Retina (tissue), 1 donor: ENCODE measurements at places on chromosomes 1 and 21.
A peak's percentile ranks its signal among the peaks of the same experiment; 100 is the strongest.

DNA sequence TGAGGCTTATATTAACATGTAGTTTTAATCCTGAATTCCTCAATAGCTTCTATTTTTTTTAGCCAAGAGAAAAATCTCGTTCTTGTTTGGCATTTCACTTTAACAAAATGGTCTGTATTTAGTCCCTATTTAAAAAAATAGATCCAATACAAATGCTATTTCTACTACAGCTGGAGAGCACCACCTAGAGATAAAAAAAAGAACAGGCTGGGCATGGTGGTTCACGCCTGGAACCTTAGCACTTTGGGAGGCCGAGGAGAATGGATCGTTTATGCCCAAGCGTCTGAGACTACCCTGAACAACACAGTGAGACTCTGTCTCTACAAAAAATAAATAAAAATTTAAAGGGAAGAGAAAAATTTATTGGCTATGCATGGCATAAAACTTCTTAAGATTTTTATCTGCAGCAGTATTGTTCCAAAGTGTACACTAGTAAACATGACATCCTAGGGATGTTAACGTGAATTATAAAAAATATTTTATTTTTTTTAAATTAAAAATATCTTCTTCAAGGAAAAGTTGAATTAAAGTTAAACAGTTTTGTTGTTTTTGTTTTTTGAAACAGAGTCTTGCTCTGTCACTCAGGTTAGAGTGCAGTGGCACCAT lies 4.4 kb downstream of the ST7L start:
- DNase-seq = peak; percentile 3

- DNase-seq = no peak
These were observed 47.1 kb upstream of the ETS2 start for GRCh38 chr21:38758501-38759214.

DNA sequence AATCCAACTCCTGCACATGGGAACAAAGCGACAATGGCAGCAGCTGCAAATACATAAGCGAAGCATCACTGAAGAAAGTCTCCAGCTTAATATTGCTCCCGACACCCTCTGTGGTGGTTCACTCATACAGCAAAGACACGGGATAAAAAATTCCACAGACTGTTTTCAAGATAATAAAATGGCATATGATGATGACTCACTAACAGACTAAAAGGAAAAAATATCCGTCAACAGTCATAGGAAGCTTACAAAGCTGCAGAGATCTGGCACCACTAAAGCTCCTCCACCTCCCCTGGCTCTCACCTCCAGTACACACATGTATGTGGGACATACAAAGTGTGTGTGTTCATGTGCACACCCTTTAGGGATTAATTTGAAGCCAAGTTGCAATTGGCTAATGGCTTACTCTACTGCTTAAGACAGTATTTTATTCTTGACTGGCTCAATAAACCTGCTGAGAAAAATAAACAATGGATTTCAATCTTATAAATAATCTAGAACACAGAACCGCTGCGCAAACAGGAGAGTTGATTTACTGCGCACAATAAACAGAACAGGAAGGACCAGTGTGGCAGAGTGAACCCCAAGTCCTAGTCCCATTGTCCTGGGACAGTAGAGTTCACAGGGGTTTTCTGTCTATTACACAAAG lies 94.4 kb downstream of the SLC45A1 start:
- DNase-seq = no peak

- DNase-seq = no peak
These were observed 217.5 kb downstream of the FAF1 start for GRCh38 chr1:50742523-50742922.

- no peak for DNase-seq
These were observed 5.3 kb downstream of the HTR1D start for GRCh38 chr1:23211955-23212354.

DNA sequence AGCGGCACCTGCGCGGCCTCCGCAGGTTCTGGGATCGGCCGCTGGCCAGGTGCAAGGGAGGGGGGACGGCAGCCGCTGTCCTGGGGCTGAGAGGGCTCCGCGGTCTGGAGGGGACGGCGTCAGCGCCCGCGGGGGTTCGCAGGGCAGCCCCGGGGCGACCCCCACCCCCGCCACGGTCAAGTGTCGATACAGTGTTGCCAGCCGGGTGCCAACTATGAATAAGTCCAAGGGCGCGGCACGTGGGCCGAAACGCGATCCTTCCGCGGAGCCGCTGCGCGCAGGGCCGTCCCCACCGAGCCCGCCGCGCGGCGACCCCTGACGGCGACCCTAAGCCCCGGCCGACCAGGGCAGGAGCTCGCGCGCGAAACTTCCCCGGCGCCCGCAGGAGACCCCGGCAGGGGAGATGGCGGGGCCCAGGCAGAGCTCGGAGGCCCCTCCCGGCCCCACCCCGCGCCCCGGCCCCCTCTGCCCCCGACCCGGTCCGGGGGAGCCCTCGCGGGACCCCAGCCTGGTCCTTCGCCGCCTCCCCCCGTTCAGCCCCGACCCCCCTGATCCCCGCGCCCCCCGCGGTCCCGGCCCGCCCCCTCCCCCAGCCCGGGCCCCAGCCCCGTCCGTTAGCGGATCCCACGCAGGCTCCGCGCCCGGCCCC lies 586 bp upstream of the AGPAT3 start:
- peak; percentile 69 for DNase-seq

DNA sequence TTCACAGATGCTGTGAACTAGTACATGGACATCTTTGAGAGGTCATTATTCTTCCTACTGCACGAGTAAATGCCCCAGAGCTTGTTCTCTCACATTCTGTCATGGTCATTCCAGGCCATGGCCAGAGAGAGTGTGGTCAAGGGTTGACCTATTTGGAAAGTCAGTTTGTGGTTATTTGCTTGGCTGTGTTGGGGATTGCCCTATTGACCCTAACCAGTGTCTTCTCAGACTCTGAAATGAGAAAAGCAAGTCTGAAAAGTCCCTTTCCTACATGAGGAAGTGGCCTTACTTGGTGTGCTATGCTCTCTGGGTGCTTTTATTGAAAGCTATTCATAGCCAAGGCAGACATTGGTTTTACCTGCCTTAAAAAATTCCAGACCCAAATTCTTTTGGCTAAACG lies 26.6 kb downstream of the CLIC6 start:
- DNase-seq = no peak

- no peak for DNase-seq
These were observed 45.5 kb downstream of the NMNAT2 start for GRCh38 chr1:183372586-183373230.

- no peak for DNase-seq
These were observed 177.3 kb downstream of the CACNA1E start for GRCh38 chr1:181660621-181661020.

- no peak for DNase-seq
These were observed 197.7 kb downstream of the CRB1 start for GRCh38 chr1:197465528-197466327.

DNA sequence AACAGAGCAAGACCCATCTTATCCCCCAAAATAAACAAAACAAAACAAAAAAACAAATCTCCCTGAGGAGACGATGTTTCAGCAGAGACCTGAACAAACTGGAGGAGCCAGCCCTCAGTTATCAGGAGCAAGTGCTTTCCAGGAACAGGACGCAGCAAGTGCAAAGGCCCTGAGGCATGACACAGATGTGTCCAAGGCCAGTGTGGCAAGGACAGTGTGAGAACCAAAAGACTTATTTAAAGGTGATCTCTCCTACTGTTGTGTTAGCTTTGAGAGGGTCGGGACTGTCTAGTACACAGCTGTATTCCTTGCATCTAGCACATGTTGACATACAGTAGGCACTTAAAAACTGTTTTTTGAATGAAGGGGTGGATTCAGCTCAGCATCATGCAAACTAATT lies 48.0 kb downstream of the FOXD2 start:
- DNase-seq = no peak

DNA sequence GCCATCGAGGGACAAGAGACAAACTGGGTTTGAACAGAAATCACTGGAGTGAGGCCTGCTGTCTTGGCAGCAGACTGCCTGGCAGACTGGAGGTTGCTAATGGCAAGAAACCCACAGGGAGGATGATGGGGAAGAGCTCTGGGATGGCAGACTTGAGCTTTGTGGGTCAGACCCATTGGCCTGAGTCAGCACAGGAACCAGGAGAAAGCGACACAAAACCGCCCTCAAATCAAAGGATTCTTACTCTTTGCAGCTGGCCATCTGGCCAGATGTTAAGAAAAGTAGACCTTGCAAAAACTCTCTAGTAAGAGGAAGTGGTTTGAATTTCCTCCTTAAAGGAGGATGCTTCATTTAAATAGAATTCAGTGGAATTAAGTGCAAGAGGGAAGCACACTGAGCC lies 195.2 kb upstream of the JUN start:
- DNase-seq = no peak

DNA sequence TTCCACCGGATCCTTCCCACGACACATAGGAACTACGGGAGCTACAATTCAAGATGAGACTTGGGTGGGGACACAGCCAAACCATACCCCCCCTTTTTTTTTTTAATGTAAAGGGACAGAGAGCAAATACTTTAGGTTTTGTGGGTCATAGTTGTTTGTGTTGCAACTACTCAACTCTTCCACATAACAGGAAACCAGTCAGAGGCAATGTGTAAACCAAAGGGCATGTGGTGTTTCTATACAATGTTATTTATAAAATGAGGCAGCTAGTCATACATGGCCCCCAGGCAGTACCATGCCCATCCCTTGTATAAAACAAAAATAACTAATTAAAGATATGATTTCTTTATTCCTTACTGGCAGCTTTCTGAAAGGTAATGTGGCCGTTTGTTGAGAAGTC lies 845.4 kb upstream of the ADAMTS5 start:
- no peak for DNase-seq

DNA sequence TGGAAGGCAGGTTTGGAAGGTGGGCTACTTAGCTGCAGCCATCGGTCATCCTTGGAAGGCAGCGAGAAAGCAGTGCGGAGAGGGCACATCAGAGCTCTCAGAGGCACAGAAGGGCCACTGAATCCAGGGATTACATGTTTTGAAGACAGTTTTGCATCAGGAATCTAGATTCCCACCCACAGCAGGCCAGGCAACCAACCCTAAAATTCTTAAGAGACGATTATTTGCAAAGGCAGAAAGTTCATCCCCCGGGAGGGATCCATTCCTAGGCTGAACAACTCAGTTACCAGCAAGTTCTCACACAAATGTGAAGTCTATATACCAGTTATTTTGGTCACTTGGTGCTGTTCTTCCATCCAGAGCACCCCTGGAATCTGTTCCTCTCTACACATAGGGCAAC lies 457.3 kb upstream of the VAMP3 start:
- DNase-seq = no peak

GRCh38 chr1:170162459-170163246 lies 16.9 kb downstream of the NTMT2 start:
- no peak for DNase-seq

DNA sequence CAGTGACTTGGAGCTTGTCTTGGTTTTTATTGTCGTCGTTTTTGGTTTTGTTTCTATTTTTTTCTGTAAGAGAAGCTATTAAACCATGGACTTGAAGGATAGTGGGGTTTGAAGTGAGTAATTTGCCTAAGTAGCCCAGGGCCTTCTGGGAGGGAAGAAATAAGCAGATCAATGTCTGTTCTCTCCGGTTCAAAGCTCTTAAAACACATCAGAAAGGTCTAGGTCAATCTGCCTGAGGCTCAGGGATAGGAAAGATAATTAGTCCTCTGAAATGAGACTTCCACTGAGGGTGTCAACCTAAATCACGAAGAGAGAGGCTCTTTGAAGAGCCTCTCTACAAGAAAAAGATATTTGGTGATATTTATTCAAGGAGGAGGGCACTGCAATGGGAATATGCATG lies 178.0 kb downstream of the MATN1 start:
- no peak for DNase-seq

- no peak for DNase-seq
These were observed 80.3 kb downstream of the ROR1 start for GRCh38 chr1:63854091-63854490.

- DNase-seq = no peak
These were observed 37.2 kb downstream of the RIMS3 start for GRCh38 chr1:40627987-40628902.

DNA sequence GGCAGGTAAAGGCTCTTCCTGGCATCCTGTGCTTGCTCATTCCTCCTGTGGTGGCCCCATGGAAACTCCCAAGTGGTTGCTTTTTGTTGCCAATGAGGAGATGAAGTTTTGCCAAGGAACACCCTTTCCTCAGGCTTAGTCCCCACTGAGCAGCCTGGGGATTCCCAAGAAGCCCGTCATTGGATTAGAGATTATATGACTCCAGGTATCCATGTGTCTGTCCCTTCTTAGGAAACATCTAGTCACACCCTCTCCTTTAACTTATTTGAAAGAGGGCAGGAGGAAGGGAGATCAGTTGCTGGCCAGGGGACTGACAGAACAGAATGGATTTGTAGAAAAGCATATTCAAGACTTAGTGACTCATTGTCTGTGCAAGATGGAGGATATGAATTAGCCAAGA lies 3.8 kb upstream of the LCE3A start:
- DNase-seq = no peak

- DNase-seq = no peak
These were observed 41.5 kb downstream of the DTL start for GRCh38 chr1:212077028-212077427.

- peak; percentile 89 for DNase-seq
These were observed 625 bp upstream of the NEGR1 start for GRCh38 chr1:72283022-72283306.

DNA sequence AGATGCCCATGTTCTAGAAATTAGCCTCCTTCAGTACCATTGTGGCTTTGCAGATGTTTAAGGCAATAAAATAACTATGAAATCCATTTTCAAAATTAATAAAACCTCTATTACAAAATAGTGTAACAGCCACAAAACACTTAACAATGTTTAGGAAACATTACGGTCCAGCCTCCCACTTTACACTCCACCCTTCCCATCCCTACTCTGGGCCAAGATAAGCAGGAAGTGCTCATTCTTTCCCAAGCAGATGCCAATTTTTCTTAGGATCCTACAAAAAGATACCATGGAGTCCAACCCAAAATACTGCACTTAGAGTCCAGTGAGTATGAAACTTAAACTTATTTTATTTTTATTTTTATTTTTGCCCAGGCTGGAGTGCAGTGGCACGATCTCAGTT lies 150.8 kb downstream of the NR5A2 start:
- no peak for DNase-seq

DNA sequence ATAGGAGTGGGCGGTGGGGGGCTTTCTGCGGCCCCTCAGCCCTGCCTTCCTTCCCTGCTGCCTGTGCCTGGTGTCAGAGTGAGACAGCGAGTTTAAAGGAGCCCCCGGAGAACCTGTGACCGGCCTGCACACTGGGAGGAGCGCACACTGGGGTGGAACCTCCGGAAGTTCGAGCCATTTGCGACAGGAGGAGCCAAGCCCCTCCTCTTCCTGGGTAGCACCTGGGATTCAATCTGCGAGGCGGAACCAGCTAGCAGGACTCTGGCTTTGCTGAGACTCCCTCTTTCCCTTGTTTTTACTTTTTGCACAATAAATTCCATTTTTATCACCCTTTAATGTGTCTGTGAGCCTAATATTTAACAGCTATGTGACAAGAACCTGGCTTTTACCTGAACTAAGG lies 540.6 kb downstream of the NPHP4 start:
- no peak for DNase-seq

- no peak for DNase-seq
These were observed 89.9 kb downstream of the SLC44A5 start for GRCh38 chr1:75520862-75521475.

GRCh38 chr1:200561856-200562214 lies 58.7 kb downstream of the KIF14 start:
- no peak for DNase-seq

GRCh38 chr21:25297117-25297516 lies 310.2 kb downstream of the MRPL39 start:
- no peak for DNase-seq
